NCI-H510A (cell line): ENCODE measurements at places on chromosomes 4 and X.

- DNase-seq: no peak
These were observed 1.7 kb upstream of the AFP start for GRCh38 chr4:73434311-73434710.

DNA sequence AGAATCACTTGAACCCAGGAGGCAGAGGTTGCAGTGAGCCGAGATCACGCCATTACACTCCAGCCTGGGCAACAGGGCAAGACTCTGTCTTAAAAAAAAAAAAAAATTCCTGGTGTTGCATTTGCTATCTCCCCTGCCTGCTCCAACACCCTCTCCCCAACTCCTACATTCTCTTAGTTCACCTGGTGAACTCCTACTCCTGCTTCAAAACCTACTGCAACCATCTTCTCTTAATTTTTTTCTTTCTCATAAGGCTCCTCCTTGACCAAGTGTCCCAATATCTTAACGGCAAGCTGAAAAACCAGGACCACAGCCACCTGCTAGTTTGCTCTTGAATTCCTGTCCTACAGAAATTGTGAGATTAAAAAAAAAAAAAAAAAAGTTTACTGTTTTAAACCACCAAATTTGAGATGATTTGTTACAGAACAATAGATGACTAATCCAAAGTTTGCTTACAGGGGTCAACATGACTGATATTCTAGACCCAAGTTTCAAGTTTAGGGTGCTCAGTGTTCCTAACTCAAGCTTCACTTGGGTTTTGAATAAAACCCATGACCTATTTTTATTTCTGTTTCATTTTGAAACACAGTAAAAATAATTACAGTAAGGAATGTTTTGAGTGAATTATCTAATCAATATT, 13.1 kb upstream of the ANXA5 start:
- no peak for DNase-seq

GRCh38 chrX:111133389-111133788, 37.4 kb downstream of the PAK3 start:
- no peak for DNase-seq

DNA sequence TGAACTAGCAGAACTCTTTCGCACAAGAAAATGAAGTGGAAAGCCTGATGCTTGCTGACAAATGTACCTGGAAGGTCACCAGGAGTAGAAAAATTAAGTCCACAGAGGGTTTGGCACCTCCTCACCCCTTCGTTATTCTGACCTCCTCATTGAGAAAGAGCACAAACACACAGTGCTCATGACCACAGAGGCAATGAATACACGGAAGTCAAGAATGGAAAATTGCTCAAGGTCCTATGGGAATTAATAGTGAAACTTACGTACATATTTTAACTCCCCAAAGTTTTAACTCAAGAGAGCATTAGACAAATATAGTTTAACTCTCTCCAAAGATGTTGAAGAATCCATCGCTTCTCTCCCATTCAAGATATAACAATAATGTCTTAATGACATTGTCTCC, 83.6 kb upstream of the CAMK2D start:
- DNase-seq: no peak

GRCh38 chr4:76997532-76997931, 48.0 kb downstream of the SEPTIN11 start:
- no peak for DNase-seq
